Daoy (cell line): ENCODE measurements at places on chromosomes 2 and 18.

GRCh38 chr2:74540291-74540690 lies 10.6 kb downstream of the HTRA2 start:
- DNase-seq, result no peak

- no peak for DNase-seq
These were observed 97.3 kb upstream of the FZD5 start for GRCh38 chr2:207867056-207867455.

- DNase-seq, result no peak
These were observed 710 bp downstream of the DUSP19 start for GRCh38 chr2:183079139-183079775.

GRCh38 chr2:217407362-217407761 lies 547.5 kb upstream of the TNP1 start:
- no peak for DNase-seq

- DNase-seq, result peak; percentile 74
These were observed 42.9 kb downstream of the QPCT start for GRCh38 chr2:37387148-37387835.

DNA sequence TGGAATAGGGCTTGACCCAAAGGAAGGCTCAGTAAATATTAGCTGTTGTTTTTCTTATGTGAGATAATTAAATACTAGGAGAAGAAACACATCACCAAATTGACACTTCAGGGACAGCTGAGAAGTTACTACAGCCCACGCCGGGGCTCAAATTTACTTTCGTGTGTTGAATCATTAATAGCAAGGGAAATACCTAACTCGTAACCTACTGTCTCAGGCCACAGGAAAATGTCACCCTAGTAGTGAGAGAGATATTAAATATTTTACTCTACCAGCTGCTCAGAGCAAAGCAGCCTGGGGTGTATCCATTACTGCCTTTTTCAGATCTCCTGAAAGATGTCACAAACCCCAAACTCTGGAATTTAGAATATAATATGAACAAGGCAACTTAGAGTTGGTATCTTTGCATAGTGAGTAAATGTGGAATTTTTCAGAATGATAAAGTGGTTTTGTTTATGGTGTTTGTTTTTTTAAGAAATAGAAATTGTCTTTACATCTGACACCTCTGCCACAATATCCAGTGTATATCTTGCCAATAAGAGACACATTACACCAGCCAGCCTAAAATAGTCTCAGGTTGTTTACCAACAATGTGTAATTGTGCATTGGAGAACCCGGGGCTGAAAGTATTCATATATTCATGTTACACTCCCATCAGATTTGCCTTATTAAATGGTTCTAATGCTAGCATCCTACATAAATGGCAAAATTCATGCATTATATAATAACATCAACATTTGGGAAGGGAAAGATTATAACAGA lies 48.4 kb downstream of the ATP8B1 start:
- DNase-seq, result no peak

GRCh38 chr2:11309706-11310105 lies 34.7 kb downstream of the ROCK2 start:
- peak; percentile 23 for DNase-seq

GRCh38 chr2:47064106-47064505 lies 91.0 kb downstream of the STPG4 start:
- DNase-seq, result no peak

DNA sequence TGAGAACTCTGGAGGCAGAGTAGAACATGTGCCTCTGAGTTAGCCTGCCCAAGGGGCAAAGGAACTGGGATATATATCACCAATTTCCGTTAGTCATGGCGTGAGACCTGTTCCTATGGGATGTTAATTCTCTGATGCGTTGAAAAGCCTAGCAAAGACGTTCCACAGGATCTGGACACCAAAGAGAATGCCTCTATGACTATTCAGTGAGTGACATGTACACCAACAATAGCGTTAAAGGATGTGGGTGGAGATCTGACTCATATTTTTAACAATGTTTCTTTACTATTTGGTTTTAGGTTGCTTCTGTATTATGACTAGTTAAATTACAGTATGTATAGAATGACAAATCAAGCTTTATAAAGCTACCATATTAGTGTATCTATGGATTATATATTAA lies 320.9 kb upstream of the MC4R start:
- peak; percentile 56 for DNase-seq

DNA sequence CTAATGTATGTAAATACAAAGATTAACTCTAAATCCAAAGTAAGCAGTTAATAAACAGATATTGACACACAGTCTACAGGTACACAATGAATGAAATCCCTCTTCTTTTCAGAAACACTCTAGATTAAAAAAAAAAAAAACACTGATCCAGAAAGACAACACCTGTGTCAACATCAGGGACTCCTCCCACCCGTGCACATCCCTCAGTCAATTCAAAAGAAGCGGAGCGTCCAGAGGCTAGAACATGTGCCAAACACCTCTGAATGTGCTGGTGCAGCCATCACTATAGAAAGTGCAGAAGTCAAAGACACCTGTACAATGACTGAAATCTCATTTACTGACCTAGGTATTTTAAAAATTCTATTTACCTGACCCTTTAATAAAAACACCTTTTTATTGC lies 622.6 kb upstream of the ID2 start:
- DNase-seq, result no peak

GRCh38 chr2:13662055-13662454 lies 945.3 kb downstream of the TRIB2 start:
- no peak for DNase-seq

DNA sequence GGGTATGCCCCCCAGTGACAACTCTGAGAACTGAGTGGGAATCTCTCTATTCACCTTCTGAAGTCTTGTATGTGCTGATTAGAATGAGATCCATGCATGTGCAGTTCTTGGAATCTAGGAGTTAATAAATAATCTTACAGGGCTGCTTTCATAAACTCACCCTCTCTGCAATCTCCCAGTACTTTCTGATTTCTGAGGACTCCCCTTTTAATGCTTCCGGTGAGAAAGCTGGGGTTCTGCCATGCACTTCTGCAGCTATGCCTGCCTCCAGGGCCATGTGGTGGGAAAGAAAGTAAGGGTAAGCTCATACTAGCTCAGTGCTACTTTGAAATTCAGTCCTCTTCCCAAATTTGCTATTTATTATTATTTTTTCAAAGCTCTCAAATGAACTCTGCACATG lies 432.9 kb downstream of the MTX2 start:
- DNase-seq, result no peak

DNA sequence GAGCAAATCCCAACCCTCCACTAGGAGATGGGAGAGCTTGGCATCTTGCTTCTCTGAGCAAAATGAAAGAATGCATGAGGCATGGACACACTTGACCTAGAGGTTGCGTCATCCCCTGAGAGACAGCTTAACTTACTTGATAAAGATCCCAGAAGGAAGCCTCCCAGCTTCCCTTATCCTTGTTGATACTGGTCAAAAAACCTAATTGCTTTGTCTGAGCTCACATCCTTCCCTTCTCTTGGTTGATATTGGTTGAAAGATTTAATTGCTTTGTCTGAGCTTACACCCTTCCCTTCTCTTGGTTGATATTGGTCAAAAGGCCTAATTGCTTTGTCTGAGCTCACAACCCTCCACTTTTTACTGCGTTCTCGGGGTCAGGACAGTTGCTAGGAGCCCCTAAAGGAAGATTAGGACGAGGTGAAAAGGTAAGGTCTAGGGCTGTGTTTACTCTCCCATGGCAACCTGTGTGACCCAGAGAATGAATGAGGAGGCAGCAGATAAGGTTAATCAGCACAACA lies 12.2 kb upstream of the BOD1L2 start:
- DNase-seq, result peak; percentile 3

GRCh38 chr18:48777744-48778116 lies 173.0 kb downstream of the SMAD7 start:
- DNase-seq, result peak; percentile 51

- DNase-seq, result no peak
These were observed 214.4 kb upstream of the ARL4C start for GRCh38 chr2:234711308-234711707.

DNA sequence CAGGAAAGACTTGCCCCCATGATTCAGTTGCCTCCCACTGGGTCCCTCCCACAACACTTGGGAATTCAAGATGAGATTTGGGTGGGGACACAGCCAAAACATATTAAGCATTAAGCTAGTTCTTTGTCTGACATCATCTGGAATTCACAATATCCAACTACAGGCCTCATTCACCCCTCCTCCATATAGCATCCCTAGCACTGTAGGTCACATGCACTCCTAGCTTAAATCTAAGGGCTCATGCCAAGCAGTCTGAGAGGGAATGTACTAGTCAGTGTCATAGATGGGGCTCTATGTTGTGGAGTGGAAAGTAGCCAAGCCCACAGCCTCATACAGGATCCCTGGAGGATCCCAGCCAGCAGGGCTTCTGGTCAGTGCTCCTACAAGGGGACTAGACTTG lies 92.1 kb downstream of the IRS1 start:
- DNase-seq, result no peak

- DNase-seq, result no peak
These were observed 58.2 kb downstream of the QPCT start for GRCh38 chr2:37402636-37403035.

DNA sequence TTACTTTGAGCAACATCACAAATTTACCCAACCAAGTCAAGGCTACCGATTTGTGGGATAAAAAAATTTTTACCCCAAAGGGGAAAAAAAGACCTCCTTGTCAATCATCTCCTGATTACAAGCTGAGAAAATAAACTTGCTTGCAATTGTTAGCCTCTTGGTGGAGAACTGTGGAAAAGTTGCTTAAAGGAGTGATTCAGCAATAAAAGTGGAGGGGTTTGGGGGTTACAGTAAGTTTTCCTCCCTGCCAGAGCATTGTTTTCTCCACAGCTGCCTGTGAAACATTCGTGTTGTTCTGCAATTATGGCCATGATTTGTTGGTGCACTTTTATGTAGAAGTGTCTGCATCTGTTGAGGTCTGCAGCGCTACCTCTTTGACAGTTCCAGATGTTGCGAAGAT lies 82.6 kb downstream of the EN1 start:
- no peak for DNase-seq

- DNase-seq, result no peak
These were observed 5.4 kb downstream of the NPPC start for GRCh38 chr2:231920795-231921194.

DNA sequence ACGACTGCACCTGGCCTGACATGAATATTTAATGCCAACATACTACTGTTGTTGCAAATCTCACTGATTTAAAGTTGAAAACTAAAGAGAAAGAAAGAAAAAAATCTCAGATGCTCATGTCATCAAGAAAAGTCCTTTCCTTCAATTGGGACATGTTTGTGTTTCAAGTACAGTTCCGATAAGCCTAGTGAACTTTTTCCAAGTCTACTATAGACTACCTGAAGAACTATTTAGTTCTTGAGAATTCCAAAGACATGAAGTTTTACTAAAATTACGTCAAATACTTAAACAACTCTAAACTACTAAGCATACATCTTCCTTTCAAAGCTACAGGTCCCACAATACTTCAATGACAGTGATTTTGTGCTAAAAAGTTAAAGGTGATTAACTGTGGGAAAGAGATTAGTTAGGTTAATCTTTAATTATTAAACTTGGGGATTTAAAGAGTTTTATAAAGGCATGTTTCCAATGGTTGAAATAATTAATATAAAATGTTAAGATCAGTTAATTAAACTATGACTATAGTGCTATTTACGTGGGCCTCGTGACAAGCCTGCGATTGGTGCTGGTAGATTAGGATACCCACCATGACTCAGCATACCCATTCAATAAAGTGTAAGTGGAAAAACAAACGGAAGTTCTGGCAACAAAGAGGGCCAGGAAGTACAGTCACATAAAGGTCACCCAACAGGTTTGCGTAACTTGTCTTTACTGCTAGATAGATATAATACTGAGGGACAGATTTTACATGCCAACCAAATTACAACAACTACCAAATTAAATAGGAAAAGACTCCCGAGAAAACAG lies 55.5 kb downstream of the SEPTIN10 start:
- DNase-seq, result peak; percentile 72

DNA sequence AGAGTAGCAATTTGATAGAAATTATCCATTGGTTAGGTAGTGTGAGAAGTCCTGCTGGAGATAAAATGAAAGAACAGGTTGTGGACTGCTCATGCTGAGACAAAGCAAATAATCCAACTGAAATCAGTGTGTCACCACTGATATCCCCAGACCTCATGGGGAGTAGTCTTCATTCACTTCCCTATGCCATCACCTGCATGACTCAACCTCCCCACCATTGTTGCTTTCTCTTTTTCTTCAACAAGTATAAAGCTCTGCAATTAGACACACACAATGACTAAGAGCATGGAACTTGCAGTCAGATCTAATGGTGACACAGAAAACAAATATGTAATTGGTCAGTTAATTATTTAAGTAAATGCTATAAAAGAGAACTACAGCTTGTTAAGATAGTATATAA lies 475.3 kb downstream of the RIT2 start:
- no peak for DNase-seq

DNA sequence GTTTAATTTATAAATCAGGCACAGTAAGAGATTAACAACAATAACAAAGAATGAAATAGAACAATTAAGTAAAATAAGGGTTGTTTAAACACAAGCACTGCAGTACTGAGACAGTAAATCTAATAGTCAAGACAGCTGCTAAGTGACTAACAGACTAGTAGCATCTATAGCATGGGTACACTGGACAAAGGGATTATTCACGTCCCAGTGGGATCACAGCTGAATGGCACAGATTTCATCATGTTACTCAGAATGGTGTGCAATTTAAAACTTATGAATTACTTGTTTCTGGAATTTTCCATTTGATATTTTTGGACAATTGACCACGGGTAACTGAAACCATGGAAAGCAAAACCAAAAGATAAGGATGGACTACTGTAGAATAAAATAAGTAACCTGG lies 161.9 kb upstream of the DAPL1 start:
- DNase-seq, result no peak

DNA sequence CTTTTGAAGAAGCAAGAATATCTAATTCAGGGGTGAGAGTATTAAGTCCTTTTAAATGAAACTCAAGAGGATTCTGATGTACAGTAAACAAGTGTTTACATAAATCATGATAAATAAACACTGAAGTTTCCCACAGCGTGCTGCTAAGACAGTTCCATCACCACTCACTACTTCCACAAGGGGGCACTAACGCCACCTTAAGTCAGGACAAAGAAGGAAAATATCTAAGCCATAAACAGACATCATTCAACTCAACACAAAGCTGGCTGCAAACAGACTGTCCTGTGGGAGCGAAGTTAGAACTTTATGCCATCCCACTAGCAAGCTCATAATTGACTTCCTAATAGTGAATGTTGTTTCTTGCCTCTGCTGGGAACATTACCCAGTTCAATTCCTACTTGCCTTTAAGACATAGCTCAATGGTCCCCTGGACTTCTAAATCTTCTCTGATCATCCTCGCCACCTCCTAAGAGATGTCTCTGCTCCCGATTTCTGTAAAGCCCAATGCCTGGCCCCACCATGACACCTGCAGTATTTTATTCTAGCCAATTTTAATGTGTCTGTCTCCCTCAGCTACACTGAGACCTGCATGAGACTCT lies 36.5 kb downstream of the MRPL44 start:
- peak; percentile 64 for DNase-seq

DNA sequence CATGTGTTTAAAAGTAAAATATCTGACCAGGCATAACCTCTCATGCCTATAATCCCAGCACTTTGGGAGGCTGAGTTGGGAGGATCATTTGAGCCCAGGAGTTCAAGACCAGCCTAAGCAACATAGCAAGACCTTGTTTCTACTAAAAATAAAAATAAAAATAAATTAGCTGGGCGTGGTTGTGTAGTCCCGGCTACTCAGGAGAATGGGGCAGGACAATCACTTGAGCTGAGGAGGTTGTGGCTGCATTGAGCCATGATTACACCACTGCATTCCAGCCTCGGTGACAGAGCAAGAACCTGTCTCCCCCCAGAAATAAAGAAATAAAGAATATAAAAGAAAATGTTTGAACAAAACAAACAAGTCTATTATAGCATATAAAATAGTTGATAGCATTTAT lies 158.3 kb downstream of the ZBTB7C start:
- no peak for DNase-seq
